ENCODE measurements at places on chromosomes 13 and 19. TPM values are rescaled to one million over a fixed set of nuclear protein-coding genes. Genes with fewer than 3 reads are reported as not detected.

DLL3 gene
- total RNA-seq: not detected

MEF2B gene
- 2.0 TPM for total RNA-seq

PGLYRP2 gene
- not detected for total RNA-seq

LYPD5 gene
- total RNA-seq: 0.51 TPM

ZNF471 gene
- 19.4 TPM for total RNA-seq

TMEM238 gene
- total RNA-seq: not detected

TPTE2 gene
- total RNA-seq: not detected

SERPINE3 gene
- total RNA-seq: 0.14 TPM

PSG3 gene
- total RNA-seq: not detected

RDH8 gene
- total RNA-seq: not detected

SOHLH2 gene
- total RNA-seq: not detected

KLK7 gene
- total RNA-seq: not detected
